Hematopoietic multipotent progenitor cell (in vitro differentiated cells): ENCODE measurements at places on chromosomes 6 and 20. TPM values are rescaled to one million over a fixed set of nuclear protein-coding genes. Genes with fewer than 3 reads are reported as not detected.

DNA sequence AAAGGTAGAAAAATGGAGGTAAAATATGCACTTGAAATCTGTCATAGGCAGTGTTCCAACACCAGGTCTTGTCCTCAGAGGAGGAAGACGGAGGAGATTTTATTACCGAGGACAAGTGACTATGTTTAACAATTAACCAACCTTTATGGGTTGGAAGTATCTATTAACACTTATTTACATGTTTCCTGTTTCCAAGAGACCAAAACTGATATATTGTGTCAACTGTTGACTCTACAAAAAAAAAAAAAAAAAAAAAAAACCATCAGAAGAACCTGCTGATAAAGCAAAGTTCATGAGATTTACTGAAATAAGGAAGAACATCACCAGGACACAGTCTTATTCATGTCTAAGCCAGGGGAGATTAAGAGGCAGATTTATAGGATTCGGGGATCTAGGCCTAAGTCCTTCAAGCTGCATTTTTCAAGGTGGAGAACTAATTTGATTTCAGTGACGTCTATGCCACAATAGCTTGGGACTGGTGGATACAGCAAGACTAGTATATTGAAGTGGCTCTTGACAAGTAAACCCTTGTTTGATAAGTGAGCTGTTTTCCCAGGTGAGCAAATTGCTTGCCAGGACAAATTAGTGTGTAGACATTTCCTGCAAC, 126.6 kb upstream of the NAA20 start:
- no peak for DNase-seq

MOG gene
- not detected for total RNA-seq

DNA sequence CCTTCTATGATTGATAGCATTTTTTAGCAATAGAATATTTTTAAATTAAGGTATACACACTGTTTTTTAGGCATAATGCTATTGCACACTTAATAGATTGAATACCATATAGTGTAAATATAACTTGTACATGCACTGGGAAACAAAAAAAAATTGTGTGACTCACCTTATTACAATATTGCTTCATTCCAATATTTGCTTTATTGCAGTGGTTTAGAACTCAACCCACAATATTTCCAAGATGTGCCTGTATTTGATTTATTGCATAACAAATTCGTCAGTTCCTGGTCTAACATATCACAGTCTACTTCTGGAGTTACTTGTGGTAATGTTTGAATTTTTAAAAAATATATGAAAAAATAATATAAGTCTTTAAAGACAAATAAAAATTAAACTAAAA, 41.9 kb upstream of the DEFB112 start:
- DNase-seq, result no peak

GRCh38 chr6:72035486-72035885, 149.1 kb downstream of the RIMS1 start:
- no peak for DNase-seq

- DNase-seq, result no peak
Measured at GRCh38 chr20:39839399-39840119, 849.5 kb downstream of the MAFB start.

SLX4IP gene
- 4.6 TPM for total RNA-seq

- no peak for DNase-seq
Measured at GRCh38 chr6:160967833-160968232, 23.7 kb upstream of the MAP3K4 start.

DNA sequence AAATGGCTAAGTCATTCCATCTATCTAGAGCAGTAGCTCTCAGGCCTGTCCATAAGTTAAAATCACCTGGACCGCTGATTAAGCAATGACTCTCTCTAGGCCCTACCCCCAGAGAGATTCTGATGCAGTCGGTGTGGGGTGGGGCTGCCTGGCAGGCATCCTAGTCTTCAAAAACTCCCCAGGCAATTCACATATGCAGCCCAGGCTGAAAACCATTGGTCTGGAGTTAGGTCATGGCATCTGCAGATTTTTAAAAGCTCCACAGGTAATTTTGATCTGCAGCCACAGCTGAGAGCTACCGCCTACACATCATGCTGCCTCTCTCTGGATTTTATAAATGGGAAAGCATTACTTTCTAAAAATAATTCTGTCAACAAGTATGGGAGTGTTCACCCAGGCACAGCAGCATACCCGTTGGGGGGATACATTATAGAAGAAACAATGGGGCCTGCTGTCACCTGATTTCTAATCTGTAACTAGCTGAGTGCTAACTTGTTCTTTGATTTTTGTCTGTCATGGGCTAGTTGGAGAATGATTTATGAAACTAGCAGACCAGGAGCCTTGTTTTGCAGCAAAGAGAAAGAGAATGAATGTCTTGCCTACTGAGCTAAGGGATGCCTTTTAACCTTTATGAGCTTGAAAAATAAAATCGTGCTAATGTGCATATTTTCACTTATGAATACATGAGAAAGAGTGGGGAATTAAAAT, 44.1 kb upstream of the ATXN1 start:
- DNase-seq, result no peak

DNA sequence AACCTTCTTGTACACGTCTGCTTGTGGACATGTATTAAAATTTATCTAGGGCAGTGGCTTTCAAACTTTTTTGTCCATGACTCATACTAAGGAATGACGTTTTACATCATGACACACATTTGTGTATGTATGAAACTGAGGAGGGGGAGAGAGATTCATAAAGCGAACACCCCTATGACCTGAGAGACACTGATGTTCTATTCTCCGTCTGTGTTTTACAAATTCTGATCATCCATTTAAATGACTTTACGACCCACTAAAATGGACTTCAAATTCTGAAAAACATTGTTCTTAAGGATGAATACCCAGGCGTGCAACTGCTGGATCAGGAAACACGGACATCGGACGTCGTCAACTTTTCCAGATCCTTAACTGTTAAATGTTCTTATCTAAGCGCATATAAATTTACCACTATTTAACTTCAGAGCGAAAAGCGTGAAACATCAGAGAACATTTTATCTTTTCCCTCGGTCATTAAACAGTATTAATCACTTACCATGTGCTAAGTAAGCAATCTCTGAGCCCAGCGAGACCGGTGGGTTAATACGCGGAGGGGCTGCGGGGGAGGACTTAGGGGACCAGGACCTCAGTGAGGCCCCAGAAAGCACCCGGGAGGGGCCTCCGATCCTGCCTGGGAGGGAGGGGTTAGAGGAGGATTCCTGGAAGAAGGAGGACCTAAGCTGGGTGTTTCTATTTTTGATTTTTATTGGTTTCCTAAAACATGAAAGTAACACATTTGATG, 1.2 kb downstream of the PLAGL1 start:
- DNase-seq, result no peak

STMND1 gene
- total RNA-seq, result not detected

- no peak for DNase-seq
Measured at GRCh38 chr6:134397676-134398075, 79.8 kb upstream of the SGK1 start.

GRCh38 chr20:21496452-21496851, 17.4 kb downstream of the NKX2-2 start:
- no peak for DNase-seq

DNA sequence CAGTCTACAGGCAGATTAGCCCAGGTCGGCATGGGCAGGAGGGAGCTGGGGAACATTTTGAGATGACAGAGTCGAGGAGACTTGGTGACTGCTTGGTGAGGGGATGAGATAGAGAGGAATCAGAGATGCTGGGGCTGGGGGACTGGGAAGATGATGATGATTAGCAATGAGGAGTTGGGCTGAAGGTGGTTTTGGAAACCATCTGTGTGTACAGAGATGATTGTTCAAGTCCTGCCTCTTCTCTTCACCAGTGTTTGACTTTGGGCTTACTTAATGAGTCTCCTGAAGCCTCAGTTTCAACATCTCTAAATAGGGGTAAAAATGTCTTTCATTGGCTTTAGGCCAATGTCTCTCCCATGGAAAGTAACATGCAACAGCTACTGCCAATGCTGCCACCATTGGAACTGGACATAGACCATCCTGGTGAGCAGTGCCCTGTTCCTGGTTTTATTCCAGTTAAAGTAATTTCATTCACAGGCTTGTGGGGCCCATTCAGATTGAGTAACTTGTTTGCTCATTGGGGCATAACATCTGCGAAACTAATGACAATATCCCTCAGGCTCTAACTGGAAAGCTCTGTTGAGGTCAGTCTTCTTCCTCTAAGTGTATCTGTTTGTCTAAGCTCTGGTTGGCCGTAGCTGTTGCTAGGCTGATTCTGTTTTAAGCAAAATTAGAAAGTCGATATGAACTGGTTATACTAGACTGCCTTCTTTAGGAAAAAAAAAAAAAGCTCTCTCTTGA, 99.1 kb downstream of the ARMC2 start:
- DNase-seq, result no peak

DNA sequence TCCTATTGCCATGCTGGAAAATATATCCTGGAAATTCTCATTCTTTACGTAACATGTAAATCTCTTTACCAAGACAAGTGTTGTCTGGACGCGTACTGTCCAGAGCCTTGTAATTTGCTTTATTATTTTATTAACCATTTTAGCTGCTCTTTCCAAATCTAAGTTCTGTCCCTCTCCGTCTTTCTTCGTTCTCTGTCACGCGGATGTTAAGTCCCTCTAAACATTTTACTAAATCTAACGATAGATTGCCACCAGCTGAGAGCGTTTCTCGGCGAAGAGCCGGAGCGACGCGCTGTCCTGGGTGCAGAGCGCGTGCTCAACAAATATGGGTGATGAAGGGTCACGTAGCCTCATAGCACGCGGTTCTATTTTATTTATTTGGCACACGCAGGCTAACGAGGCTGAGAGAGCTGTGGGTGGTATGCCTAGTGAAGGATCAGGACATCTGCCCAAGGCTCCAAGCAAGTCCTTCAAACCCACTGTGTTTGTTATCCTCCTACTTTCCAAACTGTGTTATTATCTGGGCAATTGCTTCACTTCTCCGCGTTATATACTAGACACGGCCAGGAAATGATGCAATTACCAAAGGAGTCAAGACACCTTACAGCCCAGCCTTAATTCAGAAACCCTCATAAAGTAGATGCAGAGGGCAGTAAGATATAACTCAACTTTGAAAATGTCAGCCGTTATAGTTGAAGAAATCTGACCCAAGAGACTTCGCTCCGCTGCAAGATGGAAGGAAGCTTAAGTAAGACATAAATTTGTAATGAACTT, 10.0 kb upstream of the NCOA7 start:
- DNase-seq, result peak; percentile 61

GRCh38 chr20:40494248-40494647, 194.8 kb downstream of the MAFB start:
- DNase-seq, result no peak
